Esophagus muscularis mucosa (tissue), 4 donors: ENCODE measurements at places on chromosomes 12 and 14. TPM values are rescaled to one million over a fixed set of nuclear protein-coding genes. Genes with fewer than 3 reads are reported as not detected.

LRP1-AS gene
- total RNA-seq: not detected

LACRT gene
- total RNA-seq: not detected

CLEC1B gene
- total RNA-seq: not detected

TAS2R9 gene
- not detected for total RNA-seq

TSPAN8 gene
- total RNA-seq: 0.29 TPM

- no peak for DNase-seq
- H3K27ac ChIP-seq: no peak overlapping the region
- H3K4me3 ChIP-seq: no peak overlapping the region
- H3K4me1 ChIP-seq: no peaks in the 10 kb centered on the region
Observed at GRCh38 chr12:73225941-73226340, 953.8 kb downstream of the TRHDE start.

GRCh38 chr14:68349900-68350629 is 442.8 kb downstream of the ZFP36L1 start:
- H3K27ac ChIP-seq: no peak overlapping the region
- no peak for DNase-seq
- H3K27me3 ChIP-seq: no peaks in the 10 kb centered on the region
- no peaks in the 10 kb centered on the region for H3K36me3 ChIP-seq
- H3K4me1 ChIP-seq: peaks cover 48% of the 10 kb centered on the region

DNA sequence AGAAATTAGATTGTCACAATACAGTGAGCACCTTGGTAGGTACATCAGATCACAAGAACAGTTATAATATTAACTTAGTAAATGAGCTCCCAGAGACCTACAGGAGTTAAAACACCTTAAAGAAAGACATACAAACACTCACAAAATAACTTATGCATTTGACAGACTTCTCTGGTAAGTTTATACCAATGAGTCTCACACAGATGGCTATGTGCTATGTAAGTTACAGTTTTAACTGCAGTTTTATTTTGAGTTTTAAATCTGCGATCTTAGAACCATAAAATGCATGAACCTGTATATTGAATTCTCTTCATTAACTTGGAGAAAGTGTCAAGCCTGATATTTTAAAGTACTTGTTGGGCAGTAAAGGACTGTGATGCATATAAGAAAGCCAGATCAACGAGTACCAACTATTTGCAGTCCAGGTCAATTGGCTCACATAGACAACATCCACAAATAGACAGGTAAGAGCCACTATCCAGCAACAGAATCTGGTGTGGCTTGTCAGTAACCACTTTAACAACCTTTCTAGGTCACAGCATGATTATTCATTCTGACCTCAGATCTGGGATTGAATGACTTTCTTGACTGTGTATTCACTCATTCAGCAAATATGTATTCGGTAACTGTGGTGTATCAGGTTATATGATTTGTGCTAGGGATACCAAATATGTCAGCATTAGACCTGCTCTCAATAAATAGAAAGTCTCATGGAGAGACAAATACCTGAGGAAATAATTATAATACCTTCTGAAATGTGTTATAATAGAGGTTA is 856.6 kb upstream of the MGAT4C start:
- H3K4me1 ChIP-seq: no peaks in the 10 kb centered on the region
- no peak for DNase-seq
- no peak overlapping the region for H3K4me3 ChIP-seq
- no peaks in the 10 kb centered on the region for H3K27me3 ChIP-seq
- H3K27ac ChIP-seq: no peak overlapping the region

- no peak overlapping the region for H3K4me3 ChIP-seq
- no peak overlapping the region for H3K27ac ChIP-seq
- H3K36me3 ChIP-seq: peaks cover 57% of the 10 kb centered on the region
- peaks cover 5% of the 10 kb centered on the region for H3K4me1 ChIP-seq
- no peaks in the 10 kb centered on the region for H3K27me3 ChIP-seq
- DNase-seq: no peak
Observed at GRCh38 chr12:45415393-45415817, 199.5 kb downstream of the ANO6 start.

DNA sequence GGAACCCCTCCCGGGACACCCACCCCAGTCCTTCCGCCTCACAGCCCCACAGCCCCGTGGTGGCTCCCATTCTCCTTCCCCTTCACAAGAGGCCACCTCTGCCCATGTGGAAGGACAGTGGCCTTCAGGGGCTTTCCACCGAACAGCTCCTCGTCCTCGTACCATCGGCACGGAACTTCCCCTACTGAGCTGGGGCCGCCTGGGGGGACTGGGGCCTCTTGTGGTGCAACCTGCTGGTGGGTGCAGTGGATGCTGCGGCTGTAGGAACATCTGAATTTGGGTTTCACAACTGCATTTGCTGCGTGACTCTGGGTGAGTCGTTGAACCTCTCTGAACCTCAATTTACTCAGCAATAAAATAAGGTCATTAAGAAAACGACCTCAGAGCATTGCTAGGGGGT is 50.9 kb downstream of the RFLNA start:
- no peaks in the 10 kb centered on the region for H3K27me3 ChIP-seq
- H3K4me3 ChIP-seq: no peak overlapping the region
- DNase-seq: no peak
- H3K4me1 ChIP-seq: no peaks in the 10 kb centered on the region
